ENCODE measurements at places on chromosomes 16 and 17.

- DNase-seq = no peak
These were observed 3.7 kb downstream of the TADA2A start for GRCh38 chr17:37410357-37410756.

- DNase-seq = no peak
These were observed 2.5 kb upstream of the ABCC12 start for GRCh38 chr16:48158296-48158695.

GRCh38 chr16:77961814-77962213, 60.5 kb upstream of the CLEC3A start:
- DNase-seq = no peak

GRCh38 chr17:38591759-38592241, 14.0 kb downstream of the SRCIN1 start:
- no peak for DNase-seq

DNA sequence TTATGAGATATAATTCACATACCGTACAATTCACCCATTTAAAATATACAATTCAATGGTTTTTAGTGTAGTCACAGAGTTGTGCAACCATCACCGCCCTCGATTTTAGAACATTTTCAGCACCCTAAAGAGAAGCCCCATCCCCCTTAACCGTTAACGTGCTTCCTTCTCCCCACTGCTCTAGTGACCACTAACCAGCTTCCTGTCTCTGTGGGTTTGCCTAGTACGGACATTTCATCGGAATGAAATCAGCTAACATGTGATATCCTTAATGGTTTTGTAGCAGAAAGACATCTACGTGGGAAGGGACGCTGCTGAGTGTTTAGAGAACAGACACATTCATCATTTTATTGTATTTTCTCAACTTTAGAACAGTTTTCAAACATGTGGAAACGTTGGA, 80.8 kb upstream of the HSBP1 start:
- no peak for DNase-seq

DNA sequence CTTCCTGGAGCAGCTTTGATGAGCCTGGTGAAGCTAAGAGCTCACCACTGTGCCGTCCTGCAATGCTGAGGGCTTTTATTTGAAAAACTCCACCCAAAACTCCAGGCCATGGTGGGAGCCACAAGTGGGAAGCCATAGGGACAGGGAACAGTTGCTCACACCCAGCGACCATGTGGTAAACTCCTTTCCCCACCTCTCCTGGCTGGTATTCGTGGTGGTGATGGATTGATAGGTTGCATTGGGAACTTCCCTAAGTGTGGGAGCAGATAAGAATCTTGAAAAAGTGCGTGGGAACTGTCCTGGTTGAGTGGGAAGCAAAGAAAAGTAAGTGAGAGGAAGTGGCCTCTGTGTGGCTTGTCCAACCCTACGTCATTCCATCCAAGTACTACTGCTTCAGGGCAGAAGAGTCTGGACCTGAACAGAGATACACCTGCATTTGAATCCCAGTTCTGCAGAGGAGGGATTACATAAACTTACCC, at the start of gene CCL1:
CCL1 (minus strand) TSS at position 51 of the 479 bp plus-strand sequence. CDS start 72 bp downstream, outside the sequence.
- DNase-seq = no peak

- DNase-seq = no peak
These were observed 61.7 kb downstream of the KCNJ2 start for GRCh38 chr17:70230850-70231640.

Measured in T-helper 2 cell (primary cell).